ENCODE measurements at places on chromosomes 2 and 18.

DNA sequence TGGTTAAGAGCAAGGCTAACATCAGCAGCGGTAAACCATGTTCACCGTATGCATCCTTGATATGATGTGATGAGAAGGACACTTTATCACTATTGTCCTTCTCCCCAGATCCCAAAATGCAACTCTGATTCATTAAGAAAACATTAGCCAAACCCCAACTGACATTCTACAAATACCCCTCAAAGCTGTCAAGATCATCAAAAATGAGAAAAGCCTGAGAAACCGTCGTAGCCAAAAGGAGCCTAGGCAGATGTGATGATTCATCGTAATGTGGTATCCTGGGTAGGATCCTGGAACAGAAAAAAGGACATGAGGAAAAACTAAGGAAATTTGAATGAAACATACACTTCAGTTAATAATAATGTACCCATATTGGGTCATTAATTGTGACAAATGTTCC lies 67.3 kb upstream of the ST6GAL2 start:
- DNase-seq = no peak

GRCh38 chr2:77602771-77603170 lies 80.6 kb upstream of the LRRTM4 start:
- no peak for DNase-seq

GRCh38 chr2:109006971-109007370 lies 18.0 kb upstream of the EDAR start:
- no peak for DNase-seq

DNA sequence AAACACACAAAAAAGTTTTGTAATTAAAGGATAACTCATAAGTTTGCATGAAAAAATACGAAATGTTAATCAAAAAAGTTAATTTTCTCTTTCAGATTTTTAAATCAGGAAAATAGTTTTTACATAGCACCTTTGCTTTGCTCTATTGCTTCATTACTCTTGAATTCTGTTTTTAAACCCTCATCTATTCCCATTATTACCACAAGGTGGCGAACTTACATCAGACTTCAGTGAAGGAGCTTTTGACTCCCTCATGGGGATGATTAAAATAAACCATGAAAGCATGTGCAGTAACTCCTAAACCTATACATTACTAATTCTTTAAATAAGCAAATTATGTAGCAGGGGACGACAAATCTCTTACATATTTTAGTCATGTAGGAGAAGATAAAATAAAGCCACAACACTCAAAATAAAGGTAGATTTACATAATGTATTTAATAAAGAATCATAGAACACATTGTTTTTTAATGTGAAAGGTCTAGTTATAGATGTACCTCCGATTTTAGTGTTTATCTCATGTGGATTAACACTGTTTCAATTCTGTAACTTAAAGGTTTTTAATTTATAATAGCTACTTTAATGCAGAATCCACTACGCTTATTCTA lies 105.2 kb downstream of the NETO1 start:
- DNase-seq = peak; percentile 62

GRCh38 chr2:46171411-46171953 lies 125.7 kb upstream of the EPAS1 start:
- peak; percentile 76 for DNase-seq

DNA sequence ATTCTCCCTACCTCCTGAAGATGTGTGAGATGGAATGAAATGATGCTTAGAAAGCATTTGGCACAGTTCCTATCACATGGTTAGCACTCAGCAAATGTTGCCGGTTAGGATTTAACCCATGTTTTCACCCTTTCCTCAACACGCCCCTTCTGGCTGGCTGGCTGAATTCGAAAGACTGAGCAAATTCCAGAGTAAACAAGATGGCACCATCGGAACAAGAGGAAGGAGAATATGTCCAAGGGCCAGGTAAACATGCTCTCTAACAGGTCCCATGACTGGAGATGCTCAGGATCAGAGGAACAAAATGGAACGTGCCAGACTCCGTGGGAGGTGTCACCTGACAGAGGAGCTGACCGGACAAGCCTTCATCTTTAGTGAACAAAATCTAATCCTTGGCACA lies 145.6 kb downstream of the ANKRD44 start:
- no peak for DNase-seq

- DNase-seq = no peak
Observed at GRCh38 chr2:144270951-144271350, 249.0 kb downstream of the ZEB2 start.

DNA sequence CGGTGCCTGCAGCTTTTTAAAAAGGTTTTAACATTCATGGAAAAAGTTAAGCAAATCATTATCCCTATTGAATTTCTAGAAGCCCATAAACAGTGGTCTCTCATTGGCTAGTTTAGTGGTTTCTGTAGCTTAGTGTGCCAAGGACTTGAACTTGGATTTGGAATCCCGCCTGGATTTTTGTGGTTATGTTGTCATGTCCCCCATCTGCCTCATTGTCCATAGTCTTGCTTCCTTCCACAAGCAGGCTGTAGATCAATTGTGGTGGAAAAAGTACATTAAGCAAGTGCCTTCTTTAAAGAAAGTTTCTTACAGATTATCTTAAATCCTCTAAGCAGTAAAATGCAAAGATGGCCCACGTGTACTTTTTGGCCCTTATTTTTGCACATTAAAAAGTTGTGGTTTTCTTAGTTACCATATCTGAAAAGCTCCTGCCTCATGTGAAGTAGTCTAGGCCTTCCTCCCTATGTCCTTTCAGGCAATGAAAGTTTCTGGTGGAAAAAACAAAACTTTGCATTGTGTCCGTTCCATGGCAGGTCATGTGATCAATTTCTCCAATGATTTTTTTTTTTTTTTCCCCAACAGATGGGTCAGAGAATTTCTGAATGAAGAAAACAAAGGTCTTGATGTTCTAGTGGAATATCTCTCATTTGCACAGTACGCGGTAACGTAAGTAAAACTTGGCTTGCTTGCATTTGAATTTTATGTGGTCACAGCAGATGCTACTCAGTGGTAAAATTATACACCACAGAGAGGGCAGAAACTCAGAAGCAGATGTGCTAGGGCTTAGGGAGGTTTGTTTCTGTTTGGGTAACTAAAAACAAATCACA lies 158.9 kb downstream of the PRPF40A start:
- peak; percentile 94 for DNase-seq

- DNase-seq = no peak
Observed at GRCh38 chr2:217920879-217921603, 81.8 kb downstream of the TNS1 start.

DNA sequence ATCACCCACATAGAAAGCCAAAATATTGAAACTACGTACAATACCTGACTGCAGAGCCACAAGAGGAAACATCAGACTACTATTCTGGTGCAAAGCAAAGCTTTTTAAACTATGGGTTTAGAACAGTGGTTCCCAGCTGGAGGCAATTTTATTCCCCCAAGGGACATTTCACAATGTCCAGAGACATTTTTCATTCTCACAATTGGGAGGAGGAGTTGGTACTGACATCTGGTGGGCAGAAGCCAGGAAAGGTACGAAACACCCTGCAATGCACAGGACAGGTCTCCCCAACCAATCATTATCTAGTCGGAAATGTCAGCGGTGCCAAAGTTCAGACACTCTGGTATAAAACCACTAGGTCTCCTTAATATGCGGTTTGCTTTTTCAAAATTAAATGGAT lies 88.4 kb upstream of the ARL5A start:
- no peak for DNase-seq

GRCh38 chr2:137983581-137983980 lies 19.3 kb downstream of the HNMT start:
- DNase-seq = no peak

DNA sequence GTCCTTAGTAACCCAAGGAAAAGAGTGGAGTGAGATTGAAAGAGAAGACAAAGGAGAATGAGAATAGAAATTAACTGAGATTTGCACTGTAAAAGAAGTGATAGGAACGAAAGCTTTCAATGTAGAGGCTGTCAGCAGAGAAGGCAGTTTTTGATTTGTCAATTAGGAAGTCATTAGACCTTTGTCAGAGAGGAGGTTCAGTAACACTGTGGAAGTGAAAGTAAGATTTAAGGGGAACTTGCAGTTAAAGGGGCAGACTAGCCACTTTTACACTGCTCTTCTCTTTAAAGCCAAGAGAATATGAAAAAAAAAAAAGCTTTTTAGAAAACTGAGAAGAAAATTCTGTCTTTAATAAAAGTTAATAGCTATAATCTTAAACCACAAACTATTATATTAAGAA lies 11.5 kb upstream of the KYNU start:
- DNase-seq = no peak

DNA sequence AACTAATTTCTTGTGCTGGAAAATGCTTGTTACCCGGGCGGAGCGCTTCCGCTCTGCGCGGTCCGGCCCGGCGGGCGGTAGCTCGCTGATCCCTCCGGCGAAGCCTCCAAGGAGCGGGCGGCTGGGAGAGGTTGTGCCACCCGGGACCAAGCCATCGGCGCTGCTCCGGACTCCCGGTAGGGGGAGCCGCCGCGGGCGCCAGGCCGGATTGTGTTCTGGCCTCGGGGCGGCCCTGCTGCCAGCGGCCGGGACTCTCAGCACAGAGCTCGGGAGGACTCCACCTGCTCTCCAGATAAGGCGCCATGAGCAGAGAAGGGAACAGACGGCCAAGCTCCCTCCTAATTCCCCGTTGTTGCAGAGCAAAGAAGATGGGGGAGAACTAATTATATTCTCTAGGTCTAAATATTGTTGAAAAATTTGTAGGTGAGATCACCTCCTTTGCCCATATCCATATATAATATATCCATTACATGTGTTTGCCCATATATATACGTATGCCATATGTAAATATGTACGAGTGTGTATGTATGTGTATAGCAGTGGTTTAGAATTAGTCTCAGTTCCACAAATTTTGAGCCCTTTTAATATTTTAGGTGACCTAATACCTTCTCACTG lies 13.8 kb upstream of the SATB2 start:
- peak; percentile 63 for DNase-seq

GRCh38 chr2:158667586-158667985 lies 127.5 kb upstream of the DAPL1 start:
- peak; percentile 60 for DNase-seq

GRCh38 chr2:239370876-239371725 lies 29.7 kb downstream of the HDAC4 start:
- no peak for DNase-seq

- no peak for DNase-seq
Observed at GRCh38 chr2:9648821-9649220, 18.0 kb upstream of the YWHAQ start.

DNA sequence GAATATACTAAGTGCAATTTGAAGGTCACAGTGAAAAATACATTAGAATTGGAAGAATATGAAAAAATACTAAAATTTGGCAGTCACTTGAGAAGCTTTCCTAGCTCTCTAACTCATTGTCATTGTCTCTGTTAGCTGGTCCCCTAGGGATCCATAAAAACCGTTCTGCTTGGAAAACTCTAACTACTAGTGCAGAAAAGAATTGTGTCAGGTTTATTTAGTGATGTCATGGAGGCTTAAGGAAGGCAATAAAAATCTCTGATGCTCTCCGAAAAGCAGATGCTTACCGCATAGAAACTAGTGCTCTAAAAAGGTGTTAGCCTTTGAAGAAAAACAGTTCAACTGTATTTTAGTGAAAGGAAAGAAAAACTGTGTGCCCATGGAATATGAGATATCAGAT lies 150.1 kb upstream of the DLGAP1 start:
- no peak for DNase-seq

DNA sequence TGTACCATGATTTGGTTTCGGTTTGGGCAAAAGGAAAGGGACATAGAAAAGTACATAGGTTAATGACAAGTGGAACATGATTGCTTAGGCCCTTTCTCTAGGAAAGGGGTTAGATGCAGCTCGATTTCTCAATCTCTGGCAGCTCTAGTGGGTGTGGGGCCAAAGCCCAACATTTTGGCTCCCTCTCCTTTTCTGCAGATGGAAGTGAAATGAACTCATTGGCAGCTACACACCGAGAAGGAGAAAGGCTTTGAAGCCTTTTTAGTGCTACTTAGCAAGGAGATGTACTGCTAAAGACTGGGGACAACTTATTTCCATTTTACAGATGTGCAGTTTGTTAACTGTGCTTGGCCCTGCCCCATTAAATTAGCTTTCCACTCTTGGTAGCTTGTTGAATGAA lies 93.8 kb downstream of the LYPD6B start:
- DNase-seq = peak; percentile 27

GRCh38 chr2:191318729-191319078 lies 73.5 kb downstream of the MYO1B start:
- DNase-seq = peak; percentile 62

DNA sequence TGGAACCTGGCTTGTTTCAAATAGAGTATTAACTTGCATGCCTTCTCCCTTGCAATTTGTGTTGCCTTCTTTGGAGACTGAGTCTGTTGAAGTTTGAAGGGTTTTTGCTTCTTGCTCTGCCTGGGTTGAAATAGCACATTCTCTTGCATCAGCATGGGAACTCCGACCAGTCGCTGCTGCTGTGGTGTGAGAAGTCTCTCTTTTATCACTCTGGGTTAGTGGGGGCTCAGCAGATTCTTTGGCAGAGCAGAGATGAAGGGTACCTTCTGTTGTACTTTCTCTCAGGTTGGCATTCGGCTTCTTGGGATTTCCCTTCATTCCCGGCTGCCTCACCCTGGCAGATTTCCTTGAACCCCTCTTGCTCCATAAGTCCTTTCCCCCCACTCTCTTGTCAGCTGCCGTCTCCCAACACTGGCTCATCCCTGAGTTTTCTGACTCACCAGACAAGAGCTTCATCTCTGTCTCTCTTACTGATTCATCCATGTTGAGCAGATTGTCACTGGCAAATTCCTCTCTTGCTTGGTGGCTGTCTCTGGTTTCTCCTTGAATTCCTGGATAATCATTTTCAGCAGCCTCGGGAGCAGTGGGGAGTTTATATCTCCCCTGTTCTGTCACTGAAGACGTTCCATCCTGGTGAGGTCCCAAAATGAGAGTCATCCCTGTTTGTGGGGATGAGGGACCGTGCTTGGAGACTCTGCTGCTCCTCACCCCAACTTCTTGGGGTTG lies 49.9 kb downstream of the ALPK2 start:
- DNase-seq = peak; percentile 95

- peak; percentile 71 for DNase-seq
Observed at GRCh38 chr2:120552800-120553481, 182.7 kb upstream of the GLI2 start.

DNA sequence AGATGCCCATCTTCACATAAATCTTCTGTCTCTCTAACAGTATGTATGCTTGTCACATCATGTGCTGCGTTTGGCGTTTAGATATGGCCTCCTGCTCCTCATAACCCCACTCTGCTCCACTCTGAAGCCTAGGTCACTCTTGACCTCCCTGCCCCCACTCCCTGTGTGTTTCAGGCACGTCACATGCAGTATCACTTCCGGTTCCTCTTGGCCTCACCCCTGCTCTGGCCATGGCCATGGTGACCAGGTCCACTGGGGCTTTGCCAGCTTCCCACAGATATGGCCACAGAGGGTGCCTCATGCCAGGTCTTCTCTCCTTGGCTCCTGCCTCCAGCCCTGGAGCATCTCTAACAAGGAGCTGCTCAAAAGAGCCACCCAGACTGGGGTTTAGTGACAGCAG lies 160.0 kb downstream of the RNF152 start:
- DNase-seq = no peak

DNA sequence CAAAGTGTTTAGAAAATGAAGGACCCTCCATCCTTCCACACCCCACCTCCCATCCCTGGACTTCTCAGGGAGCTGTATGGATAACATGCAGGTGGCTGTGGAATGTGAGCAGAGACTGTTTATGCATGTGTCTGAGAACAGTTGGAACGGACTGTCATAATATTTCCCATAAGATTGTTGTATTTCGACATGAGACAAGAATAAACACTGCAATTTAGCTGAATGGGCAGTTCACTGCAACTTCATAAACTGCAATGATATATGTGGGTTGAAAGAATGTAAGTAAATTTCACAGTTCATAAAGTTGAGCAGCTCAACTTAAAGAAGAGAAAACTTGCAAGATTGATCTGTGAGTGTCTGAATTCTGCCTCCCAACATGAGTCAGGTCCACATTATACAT lies 74.6 kb downstream of the MEP1B start:
- no peak for DNase-seq

GRCh38 chr18:25289001-25289631 lies 62.9 kb downstream of the ZNF521 start:
- peak; percentile 96 for DNase-seq
